Activated B cell treated with CpG ODN at 0.5 μM for 24 hours (primary cell): ENCODE measurements at places on chromosomes 5 and 9. TPM values are rescaled to one million over a fixed set of nuclear protein-coding genes. Genes with fewer than 3 reads are reported as not detected.

The CDX1 gene
- not detected in 2 replicates for total RNA-seq

The AIF1L gene
- total RNA-seq, result not detected in 2 replicates

DNA sequence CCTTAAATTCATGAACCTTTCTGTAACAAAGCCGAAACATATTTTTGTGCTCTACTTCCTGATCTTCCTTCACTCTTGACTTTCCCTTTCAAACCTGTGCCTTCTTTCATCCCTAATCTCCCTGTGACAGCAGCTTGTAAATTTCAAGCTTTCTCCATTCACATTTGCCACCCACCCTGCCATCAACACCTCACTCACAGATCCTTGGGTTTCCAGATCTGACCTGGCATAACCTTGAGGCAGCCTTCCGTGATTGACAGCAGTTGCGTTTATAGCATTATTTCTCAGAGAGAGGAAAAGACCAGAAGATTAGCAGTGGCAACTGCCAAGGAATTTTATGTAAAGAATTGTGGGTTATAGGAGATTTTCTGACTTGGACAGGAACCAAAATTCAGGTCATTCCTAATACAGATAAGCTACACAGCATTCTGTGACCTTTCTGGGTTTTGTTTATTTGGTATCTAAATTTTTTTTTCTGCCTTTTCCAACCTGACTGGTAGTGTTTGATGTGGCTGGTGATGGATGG is 260.0 kb downstream of the NR2F1-AS1 start:
- DNase-seq, result no peak

DNA sequence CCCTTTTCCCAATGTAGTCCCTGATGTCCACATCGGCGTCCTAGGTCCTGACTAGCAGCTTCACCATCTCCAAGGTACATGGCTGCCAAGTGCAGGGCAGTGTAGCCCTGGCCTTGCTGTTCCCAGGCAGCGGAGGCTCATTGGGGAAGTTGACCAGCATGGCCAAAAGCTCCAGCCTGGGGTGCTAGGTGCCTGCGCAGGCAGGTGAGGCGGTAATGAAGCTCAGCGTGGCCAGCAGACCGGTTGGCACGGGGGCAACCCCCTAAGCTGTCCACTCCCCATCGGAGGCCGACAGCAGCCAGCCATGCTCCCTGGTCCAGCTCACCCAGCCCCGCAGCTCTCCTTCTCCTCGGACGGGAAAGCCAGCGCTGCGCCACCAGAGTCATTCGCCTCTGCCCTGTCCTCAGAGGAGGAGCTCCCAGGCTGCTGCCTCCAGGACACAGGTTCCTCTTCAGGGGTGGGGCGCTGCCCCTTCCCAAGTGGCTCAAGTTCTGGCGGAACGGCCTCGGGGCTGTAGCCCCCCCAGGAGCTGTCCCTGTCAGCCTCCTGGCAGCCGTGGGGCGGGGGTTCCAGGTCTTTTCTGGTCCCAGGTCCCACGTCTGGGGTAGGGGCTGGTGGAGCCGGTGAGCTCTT is 1218.2 kb downstream of the FOXD4L5 start:
- DNase-seq, result no peak

DNA sequence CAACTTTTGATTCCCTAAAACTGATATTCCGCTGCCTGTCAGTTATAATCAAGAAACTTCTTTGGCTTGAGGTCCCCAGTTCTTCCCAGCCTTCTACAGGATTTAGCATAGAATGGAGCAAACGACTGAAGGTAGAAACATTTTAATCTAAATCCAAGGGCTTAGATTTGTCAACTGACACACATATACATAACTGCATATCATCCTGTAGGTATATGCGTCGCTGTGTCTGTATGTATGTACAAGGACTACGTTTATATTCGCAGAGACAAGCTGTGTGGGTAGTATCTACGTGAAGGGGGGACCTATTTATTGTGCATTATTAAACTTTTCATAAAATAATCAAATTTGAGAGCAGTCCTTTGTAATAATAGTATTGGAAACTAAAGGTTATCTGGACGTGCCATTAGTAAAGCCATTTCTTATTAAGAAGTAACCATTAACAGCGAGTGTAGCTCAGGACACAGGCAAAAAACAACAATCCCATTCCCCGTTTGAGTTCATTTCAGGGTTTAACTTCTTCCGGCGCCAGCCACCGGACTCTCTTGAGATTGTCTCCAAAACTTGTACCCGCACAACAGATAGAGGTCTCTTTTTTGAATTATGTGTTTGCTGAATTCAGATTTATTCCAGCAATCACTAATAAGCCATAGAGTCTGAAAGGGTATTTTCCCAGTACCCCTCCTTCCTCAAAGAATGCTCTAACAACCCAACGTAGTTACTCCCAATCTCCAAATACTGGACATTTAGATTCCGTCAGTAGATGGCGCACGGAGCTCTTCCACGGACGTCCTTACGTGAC is 2.1 kb upstream of the MLLT3 start:
- no peak for DNase-seq

DNA sequence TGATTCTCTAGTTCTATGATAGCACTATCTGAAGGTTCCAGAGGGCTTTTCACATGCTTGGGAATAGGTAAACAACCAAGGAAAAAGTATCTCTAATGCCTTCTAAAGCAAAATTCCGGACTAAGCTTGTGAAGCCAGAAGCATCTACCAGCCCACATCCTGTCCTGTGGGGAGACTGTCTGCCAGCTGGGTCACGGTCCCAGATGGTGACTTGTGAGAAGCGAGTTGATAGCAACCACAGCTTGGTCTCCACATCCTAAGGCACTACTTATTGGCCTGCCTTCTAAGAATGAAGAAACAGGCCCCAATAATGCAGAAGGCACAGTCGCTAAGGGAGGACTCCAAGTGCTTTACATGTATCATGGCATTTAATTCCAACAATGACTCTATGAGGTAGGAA is 184.1 kb upstream of the ADRA1B start:
- DNase-seq, result no peak

DNA sequence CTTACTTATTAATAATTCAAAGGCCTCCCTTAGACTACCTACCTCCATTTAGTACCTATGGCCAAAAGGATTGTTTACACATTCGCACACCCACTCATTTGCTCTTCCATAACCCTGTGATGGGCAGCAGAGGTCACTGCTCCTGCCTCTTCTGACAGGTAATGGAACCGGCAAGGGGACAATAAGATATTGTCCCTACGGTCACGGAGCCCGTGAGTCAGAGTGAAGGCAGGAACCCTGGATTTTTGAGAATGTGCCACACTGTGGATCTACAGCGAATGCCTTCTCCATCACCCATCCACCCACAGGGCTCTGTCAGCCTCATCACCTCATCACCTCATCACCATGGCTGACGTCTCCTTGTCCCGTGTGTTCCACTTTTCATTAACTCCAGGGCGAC is 132.3 kb downstream of the MYO10 start:
- no peak for DNase-seq

DNA sequence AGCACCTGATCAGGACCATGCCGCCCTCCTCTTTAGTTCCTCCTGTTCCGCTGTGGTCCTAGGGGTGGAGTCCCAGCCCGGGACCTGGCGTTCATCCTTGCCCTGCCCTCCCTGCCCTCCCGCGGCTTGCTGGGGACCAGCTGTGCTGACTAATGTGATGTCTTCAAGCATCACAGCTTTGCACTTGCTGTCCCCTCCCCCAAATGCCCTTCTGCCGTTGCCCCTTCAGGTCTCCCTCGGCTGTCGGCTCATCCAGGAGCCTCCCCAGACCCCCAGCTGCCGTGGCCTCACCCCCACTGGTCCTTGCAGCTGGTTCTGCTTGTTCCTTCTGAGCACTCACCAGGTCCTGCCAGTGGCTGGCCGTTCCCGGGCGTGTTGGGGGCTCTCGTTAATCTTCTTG is 19.9 kb downstream of the RXRA start:
- DNase-seq, result no peak
